ENCODE measurements at places on chromosomes 3 and 15. TPM values are rescaled to one million over a fixed set of nuclear protein-coding genes. Genes with fewer than 3 reads are reported as not detected.

Gene ITIH1
- not detected for total RNA-seq

Gene CCDC33
- total RNA-seq, result 0.41 TPM

Gene DNAJA4
- total RNA-seq, result 29.8 TPM

- DNase-seq, result peak; percentile 54
Observed at GRCh38 chr3:64687781-64688604, at the start of gene ADAMTS9. Gene ADAMTS9 (minus strand): TSS chr3:64688000. CDS start chr3:64687657, 343 bp downstream.

DNA sequence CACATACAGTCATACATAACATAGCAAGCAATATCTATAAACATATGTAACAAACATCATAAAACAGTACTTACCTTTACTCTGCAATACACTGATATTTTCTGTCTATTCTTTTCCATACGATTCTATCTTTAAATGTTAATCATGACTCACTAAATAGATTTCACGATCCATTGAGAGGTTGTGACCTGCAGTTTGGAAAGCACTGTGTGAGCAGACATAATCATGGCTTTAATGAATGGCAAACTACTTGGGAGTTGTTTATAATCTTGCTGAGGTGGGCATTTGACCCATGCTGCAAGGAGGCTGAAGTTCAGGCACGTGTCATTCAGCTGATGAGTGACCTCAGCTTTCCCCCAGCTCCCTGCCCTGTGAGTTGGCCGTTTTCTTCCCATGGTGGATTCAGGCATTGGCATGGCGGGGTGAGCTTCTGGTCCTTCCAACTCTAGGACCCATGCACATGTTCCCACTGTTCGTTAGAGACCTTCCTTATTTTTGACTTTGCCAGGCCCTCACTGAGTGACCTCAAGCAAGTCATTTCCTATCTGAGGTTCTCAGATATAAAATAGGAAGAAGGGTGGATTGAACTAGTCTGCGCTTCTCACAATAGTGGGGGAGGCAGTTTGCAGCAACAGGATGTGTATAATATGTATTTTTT is 41.7 kb downstream of the PAQR5 start:
- no peak for DNase-seq

DNA sequence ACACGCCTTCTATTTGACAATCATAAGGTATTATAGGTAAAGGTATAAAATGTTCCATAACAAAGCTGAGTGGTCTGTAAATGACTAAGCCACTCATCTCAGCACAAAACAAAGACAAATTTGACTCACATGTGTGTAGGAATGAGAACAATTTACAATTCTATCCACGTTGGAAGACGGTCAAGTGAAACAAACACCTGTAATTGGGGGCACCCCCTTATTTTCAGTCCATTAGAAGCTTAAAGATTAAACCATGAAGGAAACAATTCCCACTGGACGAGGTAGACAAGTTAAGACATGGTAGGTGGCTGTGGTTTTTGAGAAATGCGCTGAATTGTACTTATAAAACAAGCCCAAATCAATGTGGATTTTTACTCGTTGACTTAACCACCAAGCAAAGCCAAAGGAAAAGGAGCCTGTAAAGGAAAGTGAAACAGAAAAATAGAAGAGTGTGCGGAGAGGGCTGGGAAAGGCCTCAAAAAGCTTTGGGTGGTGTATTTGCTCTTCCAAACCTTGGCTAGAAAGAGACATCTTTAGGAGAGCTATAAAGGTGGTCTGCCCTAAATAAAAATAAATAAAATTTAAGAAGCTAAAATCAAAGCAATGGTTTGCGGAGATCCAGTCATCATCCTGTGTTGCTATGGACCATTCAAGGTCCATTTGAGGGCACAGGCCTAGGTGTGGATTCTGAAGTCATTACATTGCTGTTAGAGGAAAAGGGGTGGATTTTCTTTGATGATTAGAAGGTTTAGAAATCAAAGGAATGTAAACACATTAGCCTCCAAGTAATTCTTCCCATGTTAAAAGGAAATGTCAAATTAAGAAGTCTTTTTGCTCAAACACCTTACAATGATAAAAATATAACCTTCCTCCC is 135.0 kb downstream of the TFG start:
- no peak for DNase-seq

- no peak for DNase-seq
Observed at GRCh38 chr3:123685780-123686179, 100.9 kb upstream of the HACD2 start.

GRCh38 chr3:191255156-191255555 is 56.1 kb downstream of the OSTN start:
- no peak for DNase-seq
